Uterus (tissue), 4 donors: ENCODE measurements at places on chromosomes 6 and 20.

- DNase-seq, result no peak
- H3K27me3 ChIP-seq, result no peaks in the 10 kb centered on the region
- no peaks in the 10 kb centered on the region for H3K4me1 ChIP-seq
- no peaks in the 10 kb centered on the region for H3K36me3 ChIP-seq
- H3K27ac ChIP-seq, result no peak overlapping the region
Observed at GRCh38 chr20:3031524-3032147, 11.8 kb upstream of the GNRH2 start.

DNA sequence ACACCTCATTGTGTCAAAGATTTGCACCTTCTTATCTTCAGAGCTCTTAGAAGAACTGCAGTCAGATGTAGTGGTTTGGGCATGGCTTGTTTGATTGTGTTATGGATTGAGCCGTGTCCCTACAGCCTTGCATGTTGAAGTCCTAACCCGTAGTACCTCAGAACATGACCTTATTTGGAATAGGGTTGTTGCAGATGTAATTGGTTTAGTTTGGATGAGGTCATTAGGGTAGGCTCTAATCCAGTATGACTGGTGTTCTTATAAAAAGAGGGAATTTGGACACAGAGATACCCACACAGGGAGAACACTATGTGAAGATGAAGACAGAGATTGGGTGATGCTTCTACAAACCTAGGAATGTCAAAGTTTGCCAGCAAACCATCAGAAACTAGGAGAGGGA, 35.4 kb upstream of the PHACTR2 start:
- no peak for DNase-seq
- H3K4me3 ChIP-seq, result no peak overlapping the region
- H3K27ac ChIP-seq, result no peak overlapping the region
- H3K4me1 ChIP-seq, result no peaks in the 10 kb centered on the region

DNA sequence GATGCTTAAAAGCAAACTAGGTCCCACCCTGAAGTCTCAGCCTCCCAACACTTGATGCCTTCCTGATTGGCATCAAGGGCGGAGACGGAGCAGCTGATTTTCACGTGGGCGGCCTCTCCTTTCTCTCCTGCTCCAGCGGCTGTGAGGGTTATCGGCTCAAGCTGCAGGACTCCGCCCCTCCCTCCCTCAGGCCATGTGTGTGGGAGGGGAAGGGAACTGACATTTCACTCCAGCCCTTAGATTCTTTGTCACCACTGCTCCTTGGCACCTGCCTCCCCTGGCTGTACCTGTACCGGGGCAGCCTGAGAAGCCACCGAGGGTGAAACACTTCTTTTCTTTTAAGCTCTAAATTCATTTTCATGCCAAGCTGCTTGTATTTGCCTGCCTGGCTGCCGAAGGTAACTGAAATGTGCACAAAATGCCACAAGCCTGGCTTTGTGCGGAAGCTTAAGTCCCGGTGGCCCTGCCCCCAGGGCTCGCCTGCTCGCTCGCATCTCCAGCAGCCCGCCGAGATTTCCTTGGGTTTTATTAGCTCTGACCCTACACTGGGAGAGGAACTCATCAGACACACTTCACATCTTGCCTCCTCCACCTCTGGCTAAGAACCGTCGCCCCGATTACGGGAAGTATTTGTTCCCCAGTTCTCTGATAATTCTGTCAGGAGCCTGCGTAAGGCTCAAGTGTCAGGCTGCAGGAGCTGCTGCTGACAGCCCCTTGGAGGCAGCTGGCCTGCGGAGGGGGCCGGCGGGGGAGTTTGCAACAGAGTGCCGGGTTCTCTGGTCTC, 9.6 kb upstream of the CPNE5 start:
- H3K27me3 ChIP-seq, result no peaks in the 10 kb centered on the region
- H3K27ac ChIP-seq, result peak overlapping the region; percentile 37
- H3K4me1 ChIP-seq, result no peaks in the 10 kb centered on the region
- no peak overlapping the region for H3K4me3 ChIP-seq
- peak; percentile 62 for DNase-seq

- H3K27me3 ChIP-seq, result no peaks in the 10 kb centered on the region
- H3K4me3 ChIP-seq, result no peak overlapping the region
- H3K4me1 ChIP-seq, result no peaks in the 10 kb centered on the region
- DNase-seq, result no peak
Observed at GRCh38 chr20:13984211-13984610, 6.2 kb downstream of the SEL1L2 start.

- peak; percentile 84 for DNase-seq
- H3K27ac ChIP-seq, result peak overlapping the region; percentile 93
- no peaks in the 10 kb centered on the region for H3K36me3 ChIP-seq
- no peak overlapping the region for H3K4me3 ChIP-seq
- H3K4me1 ChIP-seq, result no peaks in the 10 kb centered on the region
Observed at GRCh38 chr20:44137266-44137801, 49.7 kb downstream of the JPH2 start.

- no peak overlapping the region for H3K27ac ChIP-seq
- no peaks in the 10 kb centered on the region for H3K27me3 ChIP-seq
- no peak overlapping the region for H3K4me3 ChIP-seq
- no peaks in the 10 kb centered on the region for H3K36me3 ChIP-seq
- no peaks in the 10 kb centered on the region for H3K4me1 ChIP-seq
Observed at GRCh38 chr6:143822584-143823024, 20.5 kb upstream of the LTV1 start.

DNA sequence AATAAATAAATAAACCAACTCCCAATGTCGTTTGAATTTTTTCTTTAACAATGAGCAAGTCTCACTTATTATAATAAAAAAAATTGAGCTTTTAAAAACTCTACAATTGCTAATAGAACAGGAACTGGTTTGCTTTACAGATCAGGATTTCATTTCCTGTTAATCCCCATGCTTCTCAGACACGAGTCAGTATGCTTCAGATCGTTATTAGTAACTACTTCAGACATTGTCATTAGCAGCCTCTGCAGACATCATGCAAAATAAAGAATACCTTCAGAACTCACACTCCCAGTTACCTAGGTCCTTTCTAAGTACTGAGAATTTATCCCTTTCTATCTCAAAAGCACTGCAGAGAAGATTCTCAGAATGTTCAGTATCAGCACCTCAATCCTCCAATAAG, 10.0 kb upstream of the FAM210B start:
- no peaks in the 10 kb centered on the region for H3K27me3 ChIP-seq
- H3K4me3 ChIP-seq, result no peak overlapping the region
- no peak overlapping the region for H3K27ac ChIP-seq
- DNase-seq, result no peak
- no peaks in the 10 kb centered on the region for H3K36me3 ChIP-seq
- H3K4me1 ChIP-seq, result no peaks in the 10 kb centered on the region

DNA sequence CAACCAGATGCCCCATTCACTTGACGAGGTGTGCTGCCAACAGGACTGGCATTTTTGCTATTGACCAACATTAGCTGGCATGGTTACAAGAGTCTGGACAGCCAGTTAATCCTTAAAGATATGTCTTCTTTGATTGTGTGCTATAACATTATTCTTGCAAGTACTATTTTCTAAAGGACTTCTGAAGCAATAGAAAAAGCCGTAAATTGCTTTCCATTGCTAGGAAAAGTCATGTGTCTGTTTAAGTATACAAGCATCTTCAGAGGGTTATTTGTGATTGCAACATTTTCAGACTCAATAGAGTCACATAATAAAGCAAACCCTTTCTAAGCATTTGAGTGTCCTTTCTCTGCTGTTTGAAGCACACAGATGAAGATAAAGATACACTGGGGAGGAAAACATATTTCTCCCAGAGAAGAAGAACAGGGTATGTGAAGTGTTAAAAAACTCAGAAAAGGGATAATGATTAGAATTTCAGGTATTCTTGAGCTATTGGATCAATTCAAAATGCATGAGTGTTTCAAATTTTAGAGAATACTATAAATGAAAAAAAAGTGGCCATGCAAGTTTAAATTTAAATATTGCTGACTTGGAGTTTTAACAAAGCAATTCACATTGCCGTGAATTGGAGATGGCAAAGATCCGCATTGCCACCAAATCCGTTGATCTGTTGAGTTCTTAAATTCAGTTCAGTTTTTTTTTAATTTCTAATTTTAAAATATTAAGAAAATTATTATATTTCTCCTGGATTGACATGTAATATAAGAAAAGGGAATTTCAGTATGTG, 191.7 kb upstream of the MAP3K7 start:
- DNase-seq, result no peak
- no peak overlapping the region for H3K27ac ChIP-seq
- no peaks in the 10 kb centered on the region for H3K27me3 ChIP-seq
- H3K4me3 ChIP-seq, result no peak overlapping the region
- no peaks in the 10 kb centered on the region for H3K36me3 ChIP-seq

DNA sequence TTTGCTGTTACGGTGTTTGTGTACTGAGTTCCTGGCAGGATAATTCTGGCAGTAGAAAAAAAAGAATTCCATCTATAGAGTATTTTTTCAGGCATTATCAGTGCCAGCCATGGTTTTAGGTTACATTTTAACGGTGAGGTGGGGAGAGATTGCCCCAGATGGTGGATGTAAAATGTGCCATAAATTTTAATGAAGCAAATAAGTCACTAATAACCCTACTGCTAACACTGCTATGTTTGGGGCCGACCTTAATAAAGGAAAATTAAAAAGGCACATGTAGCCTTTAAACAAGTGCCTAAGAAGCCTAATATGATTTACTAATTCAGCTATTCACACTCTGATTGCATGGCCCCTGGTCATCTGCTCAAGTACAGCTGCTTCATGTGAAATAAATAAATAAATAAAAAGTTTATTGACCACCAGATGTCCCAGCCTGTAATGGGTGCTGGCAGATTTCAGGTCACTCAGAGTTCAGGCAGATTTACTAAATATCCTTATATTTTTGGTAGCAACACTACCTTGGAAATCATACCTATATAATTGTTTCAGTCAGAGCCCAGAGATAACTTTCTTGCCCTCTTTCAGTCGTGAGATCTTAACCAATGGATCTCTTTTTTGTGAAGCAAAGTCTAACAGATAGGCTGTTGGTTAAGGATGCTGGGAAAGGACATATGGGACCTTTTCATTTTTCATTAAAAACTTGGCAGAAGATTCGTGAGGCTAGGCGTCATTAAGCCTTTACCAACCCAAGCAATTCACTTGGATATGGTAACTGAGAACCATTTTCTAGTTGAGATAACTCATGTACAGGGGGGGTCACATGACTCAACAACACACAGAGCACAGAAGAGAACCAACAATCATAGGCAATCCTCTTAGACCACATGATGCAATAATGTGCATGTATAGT, 495.0 kb upstream of the NRSN1 start:
- H3K4me1 ChIP-seq, result no peaks in the 10 kb centered on the region
- no peaks in the 10 kb centered on the region for H3K27me3 ChIP-seq
- no peak for DNase-seq
- H3K4me3 ChIP-seq, result no peak overlapping the region
- H3K36me3 ChIP-seq, result no peaks in the 10 kb centered on the region

DNA sequence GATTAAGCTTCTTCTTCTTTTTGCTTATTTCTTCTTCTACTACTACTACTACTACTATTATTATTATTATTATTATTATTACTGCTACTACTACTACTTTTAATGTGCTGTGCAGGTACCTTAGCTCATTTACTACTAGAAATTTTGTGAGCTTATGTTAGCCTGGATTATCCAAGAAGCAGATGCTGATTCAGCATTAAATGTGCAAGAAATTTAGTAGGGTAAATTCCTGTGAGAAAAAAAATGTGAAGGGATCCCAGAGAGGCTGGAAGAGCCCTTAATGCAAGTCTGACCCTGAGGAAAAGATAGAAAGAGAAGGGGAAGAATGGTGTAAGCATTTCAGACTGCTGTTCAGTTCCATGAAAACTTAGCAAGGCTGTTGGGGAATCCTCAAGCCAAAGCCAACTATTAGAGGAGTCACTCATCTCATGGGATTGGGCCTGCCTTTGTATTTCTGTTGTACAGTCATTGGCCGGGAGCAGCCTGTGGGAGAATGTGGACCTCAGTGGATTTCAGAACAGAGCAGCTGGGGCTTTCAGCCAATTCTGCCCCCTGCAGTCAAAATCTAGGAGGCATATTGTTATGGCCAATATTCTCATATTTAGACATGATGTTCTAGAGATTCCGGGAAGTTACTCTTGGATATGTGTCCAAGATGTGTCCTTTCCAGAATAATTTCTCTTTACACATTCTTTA, 37.2 kb upstream of the TSPYL1 start:
- no peak overlapping the region for H3K27ac ChIP-seq
- H3K27me3 ChIP-seq, result no peaks in the 10 kb centered on the region
- DNase-seq, result no peak
- no peaks in the 10 kb centered on the region for H3K36me3 ChIP-seq
- H3K4me1 ChIP-seq, result no peaks in the 10 kb centered on the region
- no peak overlapping the region for H3K4me3 ChIP-seq

DNA sequence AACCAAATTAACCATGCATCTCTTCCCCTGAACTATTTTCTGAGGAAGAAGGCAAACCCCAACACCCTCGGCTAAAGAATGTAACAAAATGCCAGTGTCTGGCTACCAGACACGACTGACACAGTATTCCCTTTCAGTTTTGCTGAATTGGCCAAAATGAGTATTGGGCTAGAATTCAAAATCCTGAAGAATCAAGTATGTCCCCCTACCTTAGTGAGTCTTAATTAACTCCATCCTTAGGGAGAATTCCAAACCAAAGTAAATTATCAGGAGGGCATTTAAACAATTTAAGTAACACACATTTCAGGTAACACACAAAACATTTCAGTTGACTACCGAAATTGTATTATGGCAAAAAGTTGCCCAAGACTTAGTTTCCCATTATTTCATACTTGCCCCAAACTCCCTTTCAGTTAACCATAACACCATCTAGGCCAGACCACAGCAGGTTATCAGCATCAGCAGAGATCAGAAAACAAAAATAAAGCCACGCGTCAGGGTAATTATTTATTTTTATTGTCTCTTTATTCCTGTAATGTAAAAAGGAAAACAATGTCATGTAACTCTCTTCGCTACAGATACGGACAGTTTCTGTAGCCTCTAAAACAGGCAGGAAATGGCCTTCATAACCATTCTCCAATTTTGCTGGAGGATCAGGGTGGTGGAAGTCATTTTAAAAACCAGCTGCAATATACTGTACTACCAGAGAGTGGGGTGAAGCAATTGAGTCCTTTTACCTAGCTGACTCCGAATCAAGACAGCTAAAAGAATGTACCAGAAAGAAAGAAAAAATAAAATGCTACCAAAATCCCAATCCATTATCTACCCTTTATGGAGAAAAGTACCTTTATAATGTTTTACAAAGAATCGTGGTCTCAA, 1.9 kb downstream of the SNX5 start:
- H3K27ac ChIP-seq, result peak overlapping the region; percentile 98
- H3K4me1 ChIP-seq, result peaks cover 4% of the 10 kb centered on the region
- DNase-seq, result no peak
- H3K27me3 ChIP-seq, result no peaks in the 10 kb centered on the region
- peak overlapping the region; percentile 87 for H3K4me3 ChIP-seq

DNA sequence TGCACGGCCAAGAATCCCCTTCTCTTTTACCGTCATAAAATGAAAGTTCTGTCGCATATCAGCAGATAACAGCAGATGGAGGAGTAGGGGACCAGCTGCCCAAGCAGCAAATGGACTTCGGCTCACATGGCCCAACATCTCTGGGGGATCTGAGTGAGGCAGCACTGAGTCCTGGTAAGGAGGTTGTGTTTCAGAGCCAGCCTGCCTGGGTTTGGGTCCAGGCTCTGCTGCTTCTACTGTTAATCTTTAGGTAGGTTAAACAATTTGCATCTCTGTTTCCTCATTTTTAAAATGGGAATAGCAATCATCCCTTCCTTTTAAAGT, 193.6 kb downstream of the DOK5 start:
- DNase-seq, result no peak
- H3K27ac ChIP-seq, result no peak overlapping the region
- no peak overlapping the region for H3K4me3 ChIP-seq
- no peaks in the 10 kb centered on the region for H3K27me3 ChIP-seq
